Neural progenitor cell (in vitro differentiated cells): ENCODE measurements at places on chromosomes 3 and 15. TPM values are rescaled to one million over a fixed set of nuclear protein-coding genes. Genes with fewer than 3 reads are reported as not detected.

Gene CPB1
- not detected in 2 replicates for total RNA-seq

Gene TGM5
- total RNA-seq: not detected in 2 replicates

Gene SAMD7
- total RNA-seq: not detected in 2 replicates

Gene NECTIN3
- total RNA-seq: 39.8 and 71.5 TPM in 2 replicates

Gene PLSCR5
- total RNA-seq: not detected in 2 replicates

Gene PARP15
- total RNA-seq: 0.06 TPM in 1 of 2 replicates, not detected in the other

Gene CLSTN2
- total RNA-seq: 0.15 and 0.22 TPM in 2 replicates

Gene SERPINI1
- total RNA-seq: 8.9 and 9.0 TPM in 2 replicates

Gene SPATA12
- 0.12 and 0.17 TPM in 2 replicates for total RNA-seq

Gene NDUFAF3
- 26.2 and 36.8 TPM in 2 replicates for total RNA-seq

Gene MCF2L2
- 10.4 and 11.1 TPM in 2 replicates for total RNA-seq

Gene CRBN
- 78.0 and 84.6 TPM in 2 replicates for total RNA-seq

Gene CALML4
- 9.0 and 22.7 TPM in 2 replicates for total RNA-seq

Gene EXD1
- total RNA-seq: 0.06 and 0.41 TPM in 2 replicates

Gene RHCG
- not detected in 2 replicates for total RNA-seq

Gene SNX33
- total RNA-seq: 10.1 and 20.7 TPM in 2 replicates

Gene SLC9C1
- 0.31 and 1.3 TPM in 2 replicates for total RNA-seq

Gene TERC
- total RNA-seq: 47.5 and 119 TPM in 2 replicates

Gene HEG1
- 11.4 and 16.4 TPM in 2 replicates for total RNA-seq

Gene CCDC13
- 1.1 TPM in 1 of 2 replicates, not detected in the other for total RNA-seq

Gene CHDH
- total RNA-seq: 1.5 and 5.9 TPM in 2 replicates

Gene BHLHE40
- total RNA-seq: 0.34 and 0.50 TPM in 2 replicates

Gene TGM4
- 0.04 and 0.12 TPM in 2 replicates for total RNA-seq

Gene ANKRD34C
- not detected in 2 replicates for total RNA-seq

Gene ZDHHC3
- total RNA-seq: 41.2 and 65.8 TPM in 2 replicates

Gene LMOD3
- not detected in 2 replicates for total RNA-seq

Gene PP2D1
- not detected in 2 replicates for total RNA-seq

Gene TM4SF4
- total RNA-seq: 0.15 TPM in 1 of 2 replicates, not detected in the other

Gene CMTM8
- 2.1 and 8.1 TPM in 2 replicates for total RNA-seq

Gene ZNF660
- 14.7 and 26.7 TPM in 2 replicates for total RNA-seq

Gene CASR
- total RNA-seq: not detected in 2 replicates

Gene CCR5
- total RNA-seq: not detected in 2 replicates

Gene B4GALT4
- 34.8 and 47.0 TPM in 2 replicates for total RNA-seq

Gene BFSP2
- total RNA-seq: not detected in 2 replicates
